Hematopoietic multipotent progenitor cell (in vitro differentiated cells): ENCODE measurements at places on chromosomes 11 and 22.

GRCh38 chr22:48886604-48887393 is 940.9 kb downstream of the BRD1 start:
- no peak for DNase-seq

DNA sequence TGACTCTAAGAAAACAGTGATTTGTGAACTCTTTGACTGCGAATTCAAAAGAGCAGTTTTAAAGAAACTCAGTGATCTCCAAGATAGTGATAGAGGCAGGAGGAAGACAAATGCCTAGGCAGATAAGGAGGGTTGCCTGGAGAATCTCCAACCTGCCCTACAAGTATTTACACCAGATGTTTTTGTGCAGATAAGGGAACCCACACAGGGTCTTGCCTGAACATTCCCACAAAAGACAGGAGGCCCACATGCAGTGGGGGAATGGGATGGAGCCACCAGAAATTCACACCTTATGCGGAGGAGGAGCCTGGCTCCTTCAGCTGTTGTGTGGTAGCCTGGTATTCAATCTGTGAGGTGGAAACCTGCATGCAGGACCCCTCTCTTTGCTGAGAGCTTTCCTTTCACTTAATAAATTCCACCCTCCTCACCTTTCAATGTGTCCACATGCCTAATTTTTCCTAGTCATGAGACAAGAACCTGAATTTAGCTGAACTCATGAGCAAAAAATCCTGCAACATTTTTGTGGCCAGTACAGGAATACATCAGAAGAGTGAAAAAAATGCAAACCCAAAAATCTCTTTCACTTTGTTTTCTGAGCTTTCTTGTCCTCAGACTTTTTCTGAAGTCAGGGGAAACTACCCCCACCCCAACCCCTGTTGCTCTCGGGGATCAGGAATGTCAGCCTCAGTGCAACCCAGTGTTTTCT is 8.1 kb upstream of the GLYAT start:
- no peak for DNase-seq

DNA sequence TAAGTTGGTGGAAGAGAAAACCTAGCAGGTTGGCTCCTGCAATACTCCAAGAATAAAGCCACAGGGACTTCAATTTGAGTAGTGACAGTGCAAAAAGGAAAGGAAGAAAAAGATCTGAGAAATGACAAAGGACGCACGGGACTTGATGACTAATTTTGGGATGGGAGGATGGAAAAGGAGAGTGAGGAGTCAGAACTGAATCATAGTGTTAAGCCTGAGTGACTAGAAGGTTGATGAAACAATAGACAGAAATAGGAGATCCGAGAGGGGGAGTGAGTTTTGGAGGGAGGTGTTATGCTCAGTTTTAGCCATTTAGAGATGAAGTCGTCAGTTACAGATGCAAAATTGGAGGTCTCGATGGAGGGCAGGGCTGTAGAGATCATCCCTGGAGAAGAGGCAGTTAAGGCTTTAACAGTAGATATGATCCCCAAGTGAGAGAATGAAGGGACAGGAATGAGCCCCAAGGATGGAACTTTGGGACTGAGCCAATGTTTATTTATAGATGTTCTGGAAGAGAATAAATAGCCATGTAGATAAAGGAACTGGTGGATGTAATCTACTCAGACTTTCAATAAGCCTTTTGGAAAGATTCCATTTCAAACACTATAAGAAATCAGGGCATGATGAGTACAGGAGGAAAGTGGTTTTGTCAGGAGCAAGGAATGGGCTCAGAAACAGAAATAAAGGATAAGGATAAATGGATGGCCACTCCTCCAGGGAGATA is 108.9 kb upstream of the NCAM1 start:
- DNase-seq, result no peak

GRCh38 chr11:122331079-122331478 is 215.1 kb upstream of the BLID start:
- DNase-seq, result no peak

- no peak for DNase-seq
Measured at GRCh38 chr22:45644714-45645113, 26.9 kb upstream of the ATXN10 start.

GRCh38 chr11:67285541-67286498 is 3.3 kb upstream of the ANKRD13D start:
- no peak for DNase-seq

DNA sequence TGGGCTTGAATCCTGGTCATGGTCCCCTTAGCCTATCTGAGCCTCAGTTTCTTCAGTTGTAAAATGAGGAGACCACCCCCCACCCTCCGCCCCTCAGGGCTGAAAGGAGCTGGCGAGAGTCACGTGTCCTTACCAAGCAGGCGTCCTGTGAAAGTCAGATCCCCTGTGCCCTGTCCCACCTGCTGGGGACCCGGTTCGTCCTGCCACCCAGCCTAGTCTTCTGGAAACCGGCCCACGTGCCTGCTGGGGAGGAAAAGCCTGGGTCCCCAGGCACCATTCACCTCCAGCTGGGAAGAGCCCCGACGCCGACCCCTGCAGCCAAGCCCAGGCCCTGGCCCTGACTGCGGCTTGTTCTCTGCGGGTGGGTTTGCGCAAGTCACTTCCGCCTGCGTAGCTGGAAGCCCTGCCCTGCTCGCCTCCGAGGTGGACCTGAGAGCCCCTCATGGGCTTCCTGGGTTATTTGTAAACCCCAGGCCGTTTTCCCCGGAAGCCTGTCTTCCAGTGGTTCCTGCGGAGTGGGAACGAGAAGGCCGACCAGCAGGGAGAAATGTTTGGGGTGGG is 679 bp upstream of the SSH3 start:
- peak; percentile 66 for DNase-seq

GRCh38 chr11:130118636-130119387 is 40.8 kb upstream of the ST14 start:
- peak; percentile 41 for DNase-seq

- DNase-seq, result peak; percentile 44
Measured at GRCh38 chr11:124174001-124174583, 9.1 kb upstream of the OR10D3 start.

DNA sequence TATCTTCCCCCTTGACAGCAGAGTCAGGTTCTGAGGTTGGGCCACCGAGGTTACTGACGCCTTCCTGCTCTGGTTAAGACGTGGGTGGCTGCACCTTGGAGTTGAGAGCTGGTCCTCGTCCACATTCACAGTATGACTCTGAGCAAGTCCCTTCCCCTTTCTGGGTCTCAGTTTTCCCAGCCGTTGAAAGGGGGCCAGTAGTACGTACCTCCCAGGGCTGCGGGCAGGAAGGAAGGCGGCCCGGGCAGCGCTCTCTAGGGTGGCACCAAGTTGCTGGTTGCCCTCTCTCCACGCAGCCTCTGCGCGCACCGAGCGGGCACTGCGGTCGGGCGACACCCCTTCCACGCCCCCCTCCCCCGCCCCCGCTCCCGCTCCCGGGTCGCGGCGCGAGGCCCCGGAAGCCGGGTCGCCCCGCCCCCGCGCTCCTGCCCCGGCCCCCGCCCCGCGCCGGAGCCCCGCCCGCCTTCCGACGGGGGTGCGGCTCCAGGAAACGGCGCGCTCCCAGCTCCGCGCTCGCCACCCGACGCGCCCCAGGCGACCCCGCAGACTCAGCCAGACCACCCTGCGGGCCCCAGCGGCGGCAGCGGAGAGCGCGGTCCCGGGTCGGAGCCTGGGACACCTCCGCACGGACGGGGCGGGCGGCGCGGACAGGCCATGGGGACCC is at the start of gene EHBP1L1:
Gene EHBP1L1 (plus strand): TSS at position 486 of the 664 bp plus-strand sequence. CDS start 250 bp downstream, outside the sequence.
- DNase-seq, result no peak

- no peak for DNase-seq
Measured at GRCh38 chr11:71499125-71499524, 27.9 kb upstream of the KRTAP5-7 start.

DNA sequence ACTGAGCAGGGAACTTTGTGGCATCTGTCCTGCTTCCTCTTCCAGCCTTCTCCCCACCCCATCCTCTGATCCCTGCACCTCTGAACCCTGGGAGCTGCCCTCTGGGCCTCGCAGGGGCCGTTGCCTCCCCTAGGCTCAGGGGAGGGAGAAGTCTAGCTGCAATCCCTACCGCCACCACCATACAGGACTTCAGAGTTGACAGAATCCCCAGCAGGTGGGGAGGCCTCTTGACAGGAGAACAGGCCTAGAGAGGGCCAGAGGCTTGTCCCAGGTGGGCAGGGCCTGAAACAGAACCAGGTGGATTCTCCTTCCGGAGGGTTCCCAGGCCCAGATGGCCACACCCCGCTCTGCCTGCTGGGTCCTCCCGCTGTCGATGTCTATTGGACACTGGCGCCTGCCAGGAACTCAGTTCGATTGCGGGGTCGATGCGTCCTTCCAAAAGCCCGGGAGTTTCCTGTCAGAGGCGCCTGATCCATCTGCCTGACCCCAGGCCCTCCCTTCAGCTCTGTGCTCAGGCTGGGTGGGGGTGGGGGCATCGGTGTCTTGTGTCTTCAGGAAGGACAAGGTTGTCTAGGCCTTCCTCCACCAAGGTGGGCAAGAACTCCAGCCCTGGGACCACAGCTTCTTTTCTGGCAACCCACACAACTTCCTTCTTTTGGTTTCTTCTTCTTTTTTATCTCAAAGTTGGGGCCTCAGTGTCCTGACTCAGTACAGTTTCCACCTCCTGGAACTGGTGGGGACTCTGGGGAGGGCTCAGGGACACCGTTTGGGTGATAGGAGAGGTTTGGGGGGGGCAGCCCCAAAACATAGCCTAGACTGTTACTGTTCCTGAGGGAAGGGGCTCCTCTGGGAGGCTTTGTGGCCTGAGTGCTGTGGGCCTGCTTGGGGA is 6.4 kb downstream of the STARD10 start:
- DNase-seq, result peak; percentile 72

- no peak for DNase-seq
Measured at GRCh38 chr11:70127653-70128434, 49.7 kb downstream of the ANO1 start.

DNA sequence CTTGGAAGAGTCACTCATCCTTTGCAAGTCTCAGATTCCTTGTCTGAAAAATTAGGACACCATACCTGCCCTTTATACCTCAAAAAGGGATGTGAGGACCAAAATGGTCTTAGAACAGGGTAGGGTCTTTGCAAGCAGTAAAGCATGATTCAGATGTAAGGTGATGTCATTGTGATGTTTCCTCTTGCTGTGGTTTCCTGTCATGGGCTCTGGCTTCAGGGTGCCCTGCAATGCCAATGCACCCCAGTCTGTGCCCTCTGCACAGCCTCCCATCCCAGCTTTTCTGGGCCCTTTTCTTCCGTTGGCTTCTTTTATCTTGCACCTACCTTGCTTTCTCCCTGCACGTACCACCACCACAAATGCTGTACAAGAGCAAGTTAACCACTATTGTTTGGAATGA is 87.8 kb upstream of the NNMT start:
- DNase-seq, result no peak

DNA sequence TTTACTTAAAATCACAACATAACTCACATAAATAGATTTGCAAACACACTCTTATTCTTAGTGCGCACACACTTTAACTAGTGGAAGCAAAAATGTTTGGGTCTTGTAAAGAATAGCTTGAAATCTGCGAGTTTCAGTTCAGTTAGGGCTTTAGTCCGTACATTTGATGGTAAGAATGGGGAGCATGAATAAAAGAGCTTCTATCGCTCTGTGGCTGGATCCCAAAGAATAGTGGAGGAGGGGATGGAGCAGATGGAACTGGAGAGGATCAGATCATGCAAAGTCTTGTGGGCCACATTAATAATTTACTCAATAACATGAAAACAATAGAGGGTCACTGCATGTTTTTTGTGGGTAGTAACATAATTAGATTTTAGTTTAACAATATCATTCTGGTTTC is 44.3 kb downstream of the DNHD1 start:
- DNase-seq, result no peak

GRCh38 chr11:123086305-123086704 is 24.4 kb upstream of the HSPA8 start:
- no peak for DNase-seq

- DNase-seq, result no peak
Measured at GRCh38 chr11:86802146-86802545, 1.8 kb downstream of the PRSS23 start.

DNA sequence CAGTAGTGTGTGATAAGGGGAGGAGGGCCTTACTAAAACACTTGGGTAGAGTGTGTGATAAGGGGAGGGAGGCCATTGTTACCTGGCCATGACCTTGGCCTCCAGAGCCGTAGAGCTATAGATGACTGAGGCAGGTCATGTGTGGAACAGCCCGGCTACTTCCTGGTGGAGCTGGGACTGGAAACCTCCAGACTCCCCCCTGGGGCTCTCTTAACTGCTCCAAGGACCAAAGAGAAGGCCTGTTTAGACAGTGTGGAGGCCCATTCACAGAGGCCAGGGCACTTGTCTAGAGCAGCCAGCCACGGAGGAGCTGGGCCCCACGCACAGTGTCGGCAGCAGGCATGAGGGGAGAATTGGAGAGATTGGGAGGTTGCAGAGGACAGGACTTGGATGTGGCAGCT is 12.5 kb upstream of the MICALL1 start:
- DNase-seq, result no peak

DNA sequence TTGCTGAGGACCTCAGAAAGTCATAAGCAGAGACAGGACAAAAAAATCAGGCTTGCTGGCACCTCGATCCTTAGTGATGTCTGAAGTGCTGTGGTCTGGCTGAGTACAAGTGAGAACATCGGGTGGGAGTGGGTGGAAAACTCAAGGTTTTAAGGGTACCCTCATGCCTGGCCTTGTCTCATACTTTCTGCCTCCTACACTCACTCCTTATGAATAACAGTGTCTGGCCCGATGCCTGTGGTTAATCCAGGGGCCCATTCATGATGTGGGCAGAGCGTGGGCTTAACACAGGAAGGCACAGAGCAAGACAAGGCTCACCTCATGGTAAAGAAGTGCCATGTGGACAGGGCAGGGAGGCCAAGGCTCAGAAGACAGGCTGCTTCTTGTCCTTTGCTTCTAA is 11.0 kb upstream of the UCP3 start:
- no peak for DNase-seq

DNA sequence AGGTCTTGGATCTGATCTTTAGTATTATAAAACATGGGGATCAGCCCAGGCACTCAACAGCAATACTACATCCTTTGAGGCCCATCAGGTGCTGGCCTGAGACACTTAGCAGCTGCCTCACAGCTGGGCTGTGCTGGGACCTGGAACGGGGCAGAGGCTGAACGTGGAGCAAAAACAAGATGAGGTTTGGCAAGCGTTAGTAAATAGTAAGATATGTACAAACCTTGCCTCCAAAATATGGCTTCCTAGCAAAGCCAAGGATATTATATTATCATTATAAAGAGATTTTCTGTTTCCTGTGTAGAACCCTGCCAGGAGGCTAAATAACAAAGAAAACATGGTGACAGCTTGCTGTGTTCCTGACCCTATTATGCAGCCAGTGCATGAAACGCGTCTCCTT is 60.0 kb upstream of the SPON1 start:
- DNase-seq, result no peak

- DNase-seq, result no peak
Measured at GRCh38 chr11:8754241-8754640, 71.6 kb downstream of the RPL27A start.
